ENCODE measurements at places on chromosomes 6 and 20. TPM values are rescaled to one million over a fixed set of nuclear protein-coding genes. Genes with fewer than 3 reads are reported as not detected.

DNA sequence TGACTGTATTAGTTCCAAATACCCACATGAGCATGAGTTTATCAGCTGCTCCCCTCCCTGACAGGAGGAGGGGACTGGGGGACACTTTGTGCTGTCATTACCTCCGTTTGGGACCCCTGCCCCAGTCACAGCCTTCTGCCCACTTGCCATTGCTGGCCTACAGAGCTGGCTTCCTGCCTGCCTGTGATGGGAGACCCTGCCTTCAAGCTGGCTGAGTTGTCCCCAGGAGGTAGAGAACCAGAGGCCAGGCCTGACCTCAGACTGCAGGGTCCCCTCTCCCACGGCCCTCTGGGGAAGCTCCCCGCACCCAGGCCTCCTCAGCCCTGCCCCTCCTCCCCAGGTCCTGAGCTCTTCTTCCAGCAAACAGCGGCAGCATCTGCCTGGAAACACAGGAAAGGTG, 105.5 kb downstream of the JPH2 start:
- DNase-seq: no peak

DNA sequence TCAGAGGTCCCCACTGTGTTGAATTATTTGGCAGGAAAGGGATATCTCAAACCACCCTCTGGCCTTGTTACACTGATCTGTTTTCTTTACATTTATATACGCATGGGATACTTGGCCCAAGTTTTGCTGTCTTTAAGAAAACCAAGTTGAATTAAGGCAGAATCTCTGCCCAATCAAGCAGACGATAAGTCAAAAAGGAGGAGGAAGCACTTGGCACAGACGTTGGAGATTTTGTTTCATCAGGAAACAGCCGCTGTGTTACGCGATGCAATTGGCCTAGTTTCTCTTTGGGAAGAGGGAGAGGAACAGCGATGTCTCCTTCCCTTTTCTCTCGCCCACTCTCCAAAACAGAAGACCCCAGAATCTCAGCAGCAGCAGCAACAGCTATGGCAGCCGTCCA, 20.2 kb upstream of the NAA20 start:
- no peak for DNase-seq

DNA sequence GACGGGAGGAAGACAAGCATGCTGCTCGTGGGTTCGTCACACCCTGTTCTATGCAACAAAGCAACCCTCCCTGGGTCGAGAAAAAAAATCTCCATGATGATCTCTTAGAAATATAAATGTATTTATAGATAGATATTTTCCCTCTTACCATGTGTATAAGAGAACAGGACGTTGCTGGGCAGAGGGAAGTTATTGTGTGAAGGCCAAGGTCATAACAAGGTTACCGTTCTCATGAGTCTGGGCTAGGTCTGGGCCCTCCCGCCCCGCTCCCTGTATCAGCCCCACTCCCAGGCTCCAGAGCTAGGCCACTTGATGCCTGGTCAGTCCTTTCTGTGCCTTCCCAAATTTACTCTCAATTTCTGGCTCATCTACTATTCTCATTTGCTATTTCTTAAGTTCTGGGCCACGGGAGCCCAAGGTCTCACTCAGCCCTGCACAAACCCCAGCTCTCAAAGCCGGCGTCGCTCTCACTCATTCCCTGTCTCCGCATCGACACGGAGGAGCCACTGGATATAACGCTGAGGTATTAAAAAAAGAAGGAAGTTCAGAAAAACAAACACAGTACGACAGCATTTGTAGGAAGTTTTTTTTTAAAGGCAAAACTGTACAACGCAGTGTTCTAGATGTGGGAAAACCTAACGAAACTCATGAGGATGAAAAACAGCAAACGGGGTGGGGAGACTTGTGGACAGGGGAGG, 96.8 kb downstream of the PSMG4 start:
- DNase-seq: peak; percentile 67

DNA sequence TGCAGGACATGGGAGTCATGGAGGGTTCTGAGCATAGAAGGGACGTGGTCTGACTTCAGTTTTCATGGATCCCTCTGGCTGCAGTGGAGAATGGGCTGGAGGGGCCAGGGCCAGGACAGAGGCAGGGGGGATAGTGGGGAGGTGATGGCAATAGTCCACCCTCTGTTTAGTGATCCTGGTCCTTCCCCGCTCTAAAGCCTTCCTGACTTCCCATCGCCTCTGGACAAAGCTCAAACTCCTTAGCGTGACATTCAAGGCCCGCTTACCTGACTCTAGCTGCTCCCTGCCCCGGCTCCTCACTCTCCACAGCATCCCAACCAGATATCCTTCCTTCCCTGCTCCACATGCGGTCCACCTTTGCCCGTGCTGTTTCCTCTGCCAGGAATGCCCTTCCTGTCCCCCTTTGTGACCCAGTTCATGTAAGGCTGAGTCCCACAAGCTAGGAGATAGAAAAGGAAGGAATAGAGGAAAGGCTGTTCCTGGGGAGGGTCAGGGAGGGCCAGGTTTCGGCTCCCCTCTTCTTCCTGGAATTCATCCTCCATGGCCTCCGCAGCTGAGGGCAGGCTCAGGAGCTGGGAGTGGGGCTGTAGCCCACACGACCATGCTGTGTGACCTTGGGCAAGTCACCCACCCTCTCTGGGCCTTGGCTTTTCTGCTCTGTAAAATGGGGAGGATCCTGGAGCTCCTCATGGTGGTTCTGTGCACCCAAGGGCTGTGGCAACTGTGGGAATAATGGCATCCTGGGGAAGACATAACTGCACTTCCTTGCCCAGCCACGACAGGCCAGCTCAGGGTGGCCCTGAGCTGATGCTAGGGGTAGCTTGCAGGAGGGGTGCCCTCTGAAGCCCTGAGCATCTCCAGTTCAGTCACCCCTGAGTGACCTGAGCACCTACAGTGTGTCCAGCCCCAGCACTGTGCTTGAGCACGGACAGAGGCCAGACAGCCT, 116.1 kb downstream of the CEBPB start:
- DNase-seq: no peak

DNA sequence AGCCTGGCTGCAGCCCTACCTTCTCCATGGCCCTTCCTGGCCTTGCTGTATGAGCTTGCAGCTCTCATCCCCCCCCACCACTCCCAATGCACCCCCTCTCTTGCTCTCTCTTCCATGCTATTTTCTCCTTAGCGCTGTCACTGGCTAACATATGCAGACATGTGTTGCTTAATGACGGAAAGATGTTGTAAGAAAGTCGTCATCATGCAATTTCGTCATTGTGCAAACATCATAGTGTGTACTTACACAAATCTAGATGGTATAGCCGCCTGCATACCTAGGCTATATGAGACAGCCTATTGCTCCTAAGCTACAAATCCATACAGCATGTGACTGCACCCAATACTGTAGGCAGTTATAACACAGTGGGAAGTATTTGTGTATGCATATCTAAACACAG, 27.0 kb downstream of the ANGPT4 start:
- DNase-seq: no peak

DNA sequence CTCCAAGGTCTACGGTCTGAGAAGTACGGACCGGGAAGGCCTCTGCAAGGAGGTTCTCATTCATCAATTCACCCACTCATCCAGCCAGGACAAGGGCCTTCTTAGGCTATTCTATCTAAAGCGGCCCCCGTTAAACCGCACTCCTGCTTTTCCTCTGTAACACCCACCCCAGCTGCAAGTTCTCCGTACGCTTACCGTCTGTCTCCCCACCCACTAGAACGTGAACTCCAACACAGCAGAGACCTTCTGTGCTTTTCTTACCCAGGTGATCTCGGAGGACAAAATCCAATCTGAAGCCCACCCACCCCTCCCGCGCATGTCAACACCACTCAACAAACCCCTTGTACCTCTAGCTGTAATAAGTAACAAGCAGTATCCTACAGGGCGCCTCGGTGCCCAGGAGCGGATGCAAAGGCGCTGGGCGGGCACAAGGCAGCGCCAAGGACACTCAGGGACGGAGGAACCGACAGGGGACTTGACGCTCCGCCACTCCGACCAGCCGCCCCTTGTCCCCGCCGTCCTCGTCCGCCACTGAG, 351 bp downstream of the AURKA start:
- DNase-seq: no peak

DNA sequence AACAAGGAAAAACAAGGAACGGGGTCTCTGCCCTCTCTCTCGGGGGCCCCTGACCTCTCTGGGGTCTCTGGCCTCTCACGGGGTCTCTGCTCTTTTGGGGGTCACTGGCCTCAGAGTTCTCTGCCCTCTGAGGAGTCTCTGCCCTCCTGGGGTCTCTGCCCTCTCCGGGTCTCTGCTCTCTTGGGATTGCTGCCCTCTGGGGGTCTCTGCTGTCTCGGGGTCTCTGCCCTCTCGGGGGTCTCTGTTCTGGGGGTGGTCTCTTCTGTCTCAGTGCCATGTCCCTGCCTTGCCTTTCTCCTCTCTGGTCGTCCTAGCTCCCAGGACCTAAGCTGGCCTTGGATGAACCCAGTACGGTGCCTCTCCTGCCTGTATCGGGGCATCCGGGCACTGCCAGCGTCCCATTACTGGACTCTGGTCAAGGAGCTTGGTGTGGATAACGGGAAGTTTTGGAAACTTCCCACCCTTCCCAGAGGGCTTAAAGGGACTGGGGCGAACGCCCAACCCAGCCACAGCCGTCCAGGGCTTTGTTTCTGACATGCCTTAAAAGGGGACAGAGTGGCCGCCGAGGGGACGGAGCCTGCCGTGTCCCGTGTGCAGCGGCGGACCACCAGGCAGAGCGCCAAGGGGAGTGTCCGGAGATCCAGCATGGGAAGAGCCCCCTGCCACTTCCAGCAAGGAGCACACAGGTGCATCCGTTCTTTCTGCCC, 24.7 kb upstream of the MRGBP start:
- DNase-seq: peak; percentile 57

- peak; percentile 89 for DNase-seq
Measured at GRCh38 chr6:7974938-7975763, 64.6 kb upstream of the TXNDC5 start.

- DNase-seq: no peak
Measured at GRCh38 chr20:45818239-45818638, 5.8 kb downstream of the UBE2C start.

DNA sequence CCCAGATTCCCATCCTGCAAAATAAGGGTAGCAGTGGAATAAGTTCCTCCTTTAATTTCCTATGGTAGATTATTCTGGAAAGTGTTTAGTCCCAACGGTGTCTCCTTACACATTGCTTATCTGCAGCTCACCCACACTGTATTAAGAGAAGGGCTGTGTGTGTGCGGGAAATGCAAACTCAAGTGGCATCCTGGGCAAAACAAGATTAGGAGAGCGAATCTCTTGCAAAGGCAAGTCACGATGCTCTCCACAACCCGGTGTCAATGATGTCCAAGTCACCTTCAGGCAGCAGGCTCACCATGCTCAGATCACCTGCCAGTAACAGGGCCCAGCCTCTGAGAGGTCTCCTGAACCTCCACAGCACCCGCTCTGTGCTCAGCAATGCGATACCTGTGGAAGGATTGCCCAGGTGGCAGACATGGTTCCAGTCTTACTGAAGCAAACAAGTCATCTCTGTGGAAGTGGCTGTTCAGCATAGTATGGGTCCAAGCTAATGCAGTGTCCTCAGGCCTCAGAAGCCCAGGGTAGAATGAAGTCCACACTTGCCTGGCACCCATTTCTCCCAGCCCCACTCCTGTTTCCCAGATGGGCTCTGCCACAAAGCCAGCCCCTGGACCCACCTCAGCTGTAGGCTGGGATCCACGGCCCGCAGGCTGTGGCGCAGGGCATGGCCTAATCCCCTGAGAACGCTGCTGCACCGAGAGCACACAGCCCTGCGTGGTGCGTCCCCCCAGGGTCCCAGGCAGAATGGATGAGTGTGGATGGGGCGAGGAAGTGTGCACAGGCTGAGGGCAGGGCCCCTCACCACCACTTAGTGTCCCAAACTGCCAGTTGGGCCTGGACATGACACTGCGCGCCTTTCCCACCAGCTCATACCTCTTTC, 101.2 kb downstream of the PXDC1 start:
- DNase-seq: no peak

DNA sequence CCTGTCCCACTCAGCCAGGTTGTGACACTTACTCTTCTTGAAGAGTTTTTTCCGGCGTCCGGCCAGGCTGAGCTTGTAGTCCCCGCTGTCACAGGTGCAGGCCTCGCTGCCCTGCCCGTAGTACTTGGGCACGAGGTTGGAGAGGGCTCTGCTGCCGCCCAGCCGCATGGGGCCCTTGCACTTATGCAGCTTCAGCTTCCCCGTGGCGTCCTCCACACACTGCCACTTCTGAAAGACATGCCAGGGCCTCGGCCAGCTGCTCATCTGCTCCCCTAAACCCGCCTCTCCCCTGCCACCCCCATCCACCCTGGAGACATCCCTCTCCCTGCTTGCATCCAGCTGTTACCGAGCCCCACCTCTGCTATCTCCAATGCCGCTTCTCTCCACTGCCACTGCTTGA, 113.1 kb downstream of the SULF2 start:
- no peak for DNase-seq

- DNase-seq: no peak
Measured at GRCh38 chr6:52929321-52930164, 20.0 kb upstream of the GSTA3 start.

GRCh38 chr6:165077876-165078275, 231.5 kb downstream of the C6orf118 start:
- no peak for DNase-seq

DNA sequence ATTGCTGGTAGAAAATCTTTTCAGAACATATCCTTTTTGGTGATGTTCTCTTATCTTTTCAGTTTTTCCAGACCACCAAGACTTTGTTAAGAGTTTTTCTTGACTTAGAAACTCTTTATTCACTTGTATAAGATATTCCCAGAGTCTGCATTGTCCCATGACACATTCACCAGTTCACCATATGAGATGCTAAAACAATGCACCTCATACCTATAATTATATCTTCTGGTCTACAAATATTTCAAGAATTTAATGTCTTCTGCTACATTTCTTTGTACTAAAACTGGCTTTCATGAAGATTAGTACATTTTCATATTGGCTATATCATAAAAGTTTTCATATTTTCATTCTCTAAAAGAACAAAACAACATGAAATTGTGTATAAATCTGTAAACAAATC, 111.3 kb downstream of the ADGRG6 start:
- no peak for DNase-seq

GRCh38 chr6:13453771-13454251, 33.6 kb downstream of the GFOD1 start:
- no peak for DNase-seq

DNA sequence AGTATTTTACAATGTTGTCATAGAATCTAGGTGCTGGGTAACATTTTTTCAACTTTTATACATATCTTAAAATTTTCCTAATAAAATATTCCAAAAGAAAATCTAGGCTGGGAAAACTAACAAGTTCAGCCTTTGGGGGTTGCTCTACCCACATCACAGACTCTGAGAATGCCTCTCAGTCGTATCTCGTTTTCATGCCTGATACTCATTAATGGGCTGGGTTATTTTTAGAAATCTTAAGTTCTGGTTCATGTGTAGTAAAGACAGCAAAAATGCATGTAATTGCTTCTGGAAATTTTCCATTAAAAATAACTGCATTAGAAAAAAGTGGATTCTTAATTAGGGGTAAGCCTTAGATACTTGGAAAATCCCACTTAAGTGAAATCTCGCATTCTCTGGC, 149.3 kb downstream of the SLC24A3 start:
- no peak for DNase-seq

RBPJL gene
- not detected for polyA plus RNA-seq

COL10A1 gene
- polyA plus RNA-seq: not detected

NKAPL gene
- polyA plus RNA-seq: 1.7 TPM

ADTRP gene
- 5.9 TPM for polyA plus RNA-seq

TRIM15 gene
- polyA plus RNA-seq: 7.1 TPM

BACH2 gene
- polyA plus RNA-seq: 0.32 TPM

Data from kidney (tissue), 22 donors.